ELF-1 (cell line): ENCODE measurements at places on chromosomes 11 and 22.

GRCh38 chr22:46303347-46303965 lies 6.8 kb downstream of the GTSE1 start:
- no peak for DNase-seq

DNA sequence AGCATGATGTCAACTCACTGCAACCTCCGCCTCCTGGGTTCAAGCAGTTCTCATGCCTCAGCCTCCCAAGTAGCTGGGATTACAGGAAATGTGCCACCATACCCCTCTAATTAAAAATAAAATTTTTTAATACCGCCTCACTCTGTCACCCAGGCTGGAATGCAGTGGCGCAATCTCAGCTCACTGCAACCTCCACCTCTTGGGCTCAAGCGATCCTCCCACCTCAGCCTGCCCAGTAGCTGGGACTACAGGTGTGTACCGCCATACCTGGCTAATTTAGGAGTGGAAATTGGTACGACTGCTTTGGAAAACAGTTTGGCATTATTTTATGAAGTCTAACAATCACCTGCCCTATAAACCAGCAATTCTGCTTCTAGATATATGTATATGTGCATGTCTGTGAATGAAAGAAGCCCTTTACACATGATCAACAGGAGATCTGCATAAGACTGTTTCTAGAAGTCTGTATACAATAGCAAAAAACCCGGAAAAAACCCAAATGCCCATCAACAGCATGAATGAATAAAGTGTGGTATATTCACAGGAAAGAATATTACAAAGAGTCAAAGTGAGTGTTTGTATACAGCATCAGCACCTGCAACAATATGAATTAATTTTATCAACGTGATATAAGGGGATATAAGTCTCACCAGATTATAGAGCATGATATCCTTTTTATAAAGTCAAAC lies 16.0 kb downstream of the SLC35F2 start:
- DNase-seq: no peak

DNA sequence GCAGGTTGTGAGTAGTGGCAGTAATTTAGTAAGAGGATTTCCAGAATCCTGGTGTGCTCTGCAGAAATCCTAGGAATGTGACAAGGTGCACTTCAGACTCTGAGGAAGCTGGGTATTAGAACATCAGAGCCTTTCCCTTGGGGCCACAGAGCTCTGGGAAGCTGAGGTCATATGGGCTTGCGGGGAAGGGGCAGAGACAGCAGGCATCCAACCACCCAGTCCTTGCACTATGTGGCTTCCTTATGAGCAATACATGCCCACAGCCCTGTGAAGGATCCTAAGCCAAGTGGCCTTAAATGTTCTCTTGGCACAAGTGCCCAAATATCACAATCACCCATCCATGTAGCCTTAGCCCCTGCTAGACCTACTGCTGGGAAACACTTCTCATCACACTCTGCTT lies 46.2 kb downstream of the P4HA3 start:
- peak; percentile 53 for DNase-seq

DNA sequence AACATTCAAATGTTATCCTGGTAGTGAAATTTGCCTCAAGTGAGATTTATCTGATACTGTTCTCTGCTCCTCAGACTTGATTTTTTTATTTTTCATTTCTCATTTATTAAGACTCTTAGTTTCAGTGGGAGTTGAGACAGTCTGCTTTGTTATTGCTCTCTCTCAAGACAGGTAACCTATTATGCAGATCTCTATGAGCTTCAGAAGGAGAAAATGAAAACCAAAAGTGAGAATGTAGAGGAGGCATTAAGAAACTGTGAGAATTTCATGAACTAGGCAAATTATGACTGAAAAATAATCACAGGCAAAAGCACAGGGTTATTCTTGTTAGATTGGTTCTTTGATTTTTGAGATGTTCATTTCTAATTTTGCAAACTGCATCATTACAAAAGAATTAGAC lies 290.0 kb upstream of the CHORDC1 start:
- no peak for DNase-seq

DNA sequence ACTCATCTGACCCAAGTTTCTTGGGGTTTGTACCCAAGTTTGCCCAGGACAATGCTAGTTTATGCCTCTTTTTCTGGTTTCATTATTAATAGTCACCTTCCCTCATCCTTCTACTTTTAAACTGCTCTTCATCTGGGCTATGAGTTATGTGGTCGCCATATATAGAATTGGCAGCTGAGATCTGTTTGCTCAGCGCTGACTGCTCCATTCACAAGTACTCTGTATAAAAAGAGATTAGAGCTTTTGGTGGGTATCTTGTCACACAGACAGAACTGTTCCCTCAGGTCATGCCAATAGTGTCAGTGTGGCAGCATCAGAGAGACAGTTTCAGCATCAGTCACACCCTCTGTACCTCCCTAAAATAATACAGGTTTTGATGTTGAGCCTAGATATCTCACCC lies 326.0 kb downstream of the RAB38 start:
- DNase-seq: no peak

DNA sequence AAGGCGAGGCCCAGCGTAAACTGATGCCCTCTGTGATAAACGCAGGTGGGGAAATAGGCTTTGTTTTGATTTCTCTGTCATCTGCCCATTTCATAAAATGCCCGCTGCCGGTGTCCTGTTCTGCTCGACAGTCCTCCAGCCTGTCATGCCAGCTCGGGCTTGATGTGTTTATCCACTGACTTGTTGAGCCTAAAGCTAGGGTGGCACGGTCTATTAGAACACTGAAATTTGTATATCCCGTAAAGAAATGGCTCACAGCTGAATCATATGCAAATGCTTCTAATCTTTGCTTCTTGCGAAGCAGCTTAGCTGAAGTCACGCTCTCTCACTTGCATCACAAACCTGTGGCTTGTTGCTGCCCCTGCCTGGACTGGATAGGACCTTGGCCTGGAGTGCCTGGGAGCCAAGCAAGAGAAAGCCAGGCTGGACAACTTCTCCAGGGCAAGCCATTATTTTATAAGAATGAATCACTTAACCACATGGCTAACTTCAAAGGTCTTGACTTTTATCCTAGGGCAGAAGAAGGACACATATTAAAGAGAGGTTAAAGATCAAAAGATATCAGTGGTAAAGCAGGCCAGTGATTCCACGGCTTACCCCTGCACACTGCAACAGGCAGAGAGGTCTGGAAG lies 33.1 kb downstream of the EHF start:
- DNase-seq: peak; percentile 21

GRCh38 chr22:45516923-45517675 lies 14.4 kb downstream of the FBLN1 start:
- DNase-seq: peak; percentile 60

DNA sequence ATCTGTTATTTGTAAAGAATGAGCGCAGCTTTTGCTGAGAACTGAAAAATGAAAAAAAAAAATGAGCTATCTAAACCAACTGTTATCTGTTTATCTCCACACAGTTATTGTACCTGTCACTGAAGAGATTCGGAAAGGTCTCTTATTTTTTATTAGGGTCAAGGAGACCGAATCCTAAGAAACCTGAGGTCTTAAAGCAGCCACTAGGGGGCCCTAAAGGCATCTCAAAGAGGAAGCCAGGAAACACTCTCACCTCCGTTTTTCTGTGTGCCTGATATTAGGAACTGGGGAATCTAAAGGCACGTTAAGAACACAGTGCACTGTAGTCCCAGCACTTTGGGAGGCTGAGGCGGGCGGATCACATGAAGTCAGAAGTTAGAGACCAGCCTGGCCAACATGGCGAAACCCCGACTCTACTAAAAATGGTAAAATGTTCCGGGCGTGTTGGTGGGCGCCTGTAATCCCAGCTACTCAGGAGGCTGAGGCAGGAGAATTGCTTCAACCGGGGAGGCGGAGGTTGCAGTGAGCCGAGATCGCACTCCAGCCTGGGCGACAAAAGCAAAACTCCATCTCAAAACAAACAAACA lies 3.5 kb upstream of the LARGE1 start:
- peak; percentile 85 for DNase-seq

DNA sequence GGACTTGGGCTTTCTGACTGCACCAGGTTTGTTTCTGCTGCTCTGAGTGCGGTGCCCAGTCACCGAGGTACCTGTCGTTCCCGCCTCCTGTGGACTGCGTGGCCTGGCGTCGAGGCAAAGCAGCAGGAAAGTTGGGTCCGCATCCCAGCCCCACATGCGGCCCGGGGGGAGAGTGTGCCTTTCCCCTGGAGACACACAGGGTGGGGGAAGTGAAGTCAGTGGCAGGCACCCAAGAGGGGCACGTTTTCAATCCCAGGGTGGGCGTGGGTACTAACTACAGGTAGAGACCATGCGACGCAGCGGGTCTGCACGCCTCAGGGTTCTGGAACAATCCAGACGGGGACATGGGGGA lies 25.3 kb upstream of the GRAMD4 start:
- DNase-seq: no peak

- no peak for DNase-seq
These were observed 21.2 kb upstream of the IL17RA start for GRCh38 chr22:17063411-17064106.

GRCh38 chr11:19953909-19954308 lies 206.4 kb downstream of the DBX1 start:
- peak; percentile 66 for DNase-seq

DNA sequence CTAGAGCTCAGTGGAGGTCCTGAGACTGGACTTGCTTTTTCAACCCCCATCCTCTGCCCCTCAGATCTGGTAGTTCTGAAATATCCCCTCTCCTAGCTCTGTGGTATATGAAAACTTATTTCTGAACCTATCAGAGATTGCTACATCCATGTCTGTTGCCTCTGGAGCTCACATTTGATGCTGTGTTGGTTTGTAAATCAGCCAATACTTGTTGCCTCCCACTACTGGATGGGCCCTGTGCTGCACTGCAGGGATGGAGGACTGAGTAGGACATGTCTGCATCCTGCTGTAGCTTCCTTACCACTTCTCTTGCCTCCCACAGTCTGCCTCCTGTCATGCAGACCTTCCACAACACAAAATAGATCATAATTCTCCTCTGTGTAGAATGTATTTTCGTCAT lies 5.2 kb downstream of the OLFML1 start:
- no peak for DNase-seq

GRCh38 chr22:28983788-28984441 lies 77.7 kb downstream of the C22orf31 start:
- no peak for DNase-seq

DNA sequence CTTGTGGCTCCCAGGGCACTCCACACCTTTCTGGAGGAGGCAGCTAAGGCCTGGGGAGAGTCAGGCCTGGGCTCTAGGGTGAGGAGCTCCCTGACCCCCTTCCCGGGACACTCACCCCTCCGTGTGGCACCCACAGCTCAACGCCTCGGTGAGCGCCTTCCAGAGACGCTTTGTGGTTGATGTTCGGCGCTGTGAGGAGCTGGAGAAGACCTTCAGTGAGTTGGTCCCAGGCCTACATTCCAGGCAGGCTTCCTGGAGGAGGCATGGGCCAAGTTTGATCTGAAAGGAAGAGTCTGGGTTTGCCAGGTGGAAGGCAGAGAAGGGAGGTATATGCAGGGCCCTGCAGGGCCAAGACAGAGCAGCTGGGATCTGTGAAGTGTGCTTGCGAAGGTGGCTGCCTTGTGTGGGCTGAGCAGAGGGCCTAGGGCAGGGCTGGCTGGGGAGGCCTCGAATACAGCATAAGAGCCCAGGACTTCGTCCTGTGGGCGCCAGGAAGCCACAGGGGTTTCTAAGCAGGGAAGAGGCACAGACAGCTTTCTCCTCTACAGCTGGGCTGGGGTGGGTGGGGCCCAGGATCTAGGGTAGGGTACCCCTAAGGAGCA lies 2.9 kb downstream of the TCIRG1 start:
- no peak for DNase-seq

- DNase-seq: no peak
These were observed 54.5 kb upstream of the ZBTB44 start for GRCh38 chr11:130369141-130369691.

GRCh38 chr11:125579811-125580210 lies 10.5 kb downstream of the EI24 start:
- DNase-seq: no peak
